ENCODE measurements at places on chromosomes 6 and 20.

DNA sequence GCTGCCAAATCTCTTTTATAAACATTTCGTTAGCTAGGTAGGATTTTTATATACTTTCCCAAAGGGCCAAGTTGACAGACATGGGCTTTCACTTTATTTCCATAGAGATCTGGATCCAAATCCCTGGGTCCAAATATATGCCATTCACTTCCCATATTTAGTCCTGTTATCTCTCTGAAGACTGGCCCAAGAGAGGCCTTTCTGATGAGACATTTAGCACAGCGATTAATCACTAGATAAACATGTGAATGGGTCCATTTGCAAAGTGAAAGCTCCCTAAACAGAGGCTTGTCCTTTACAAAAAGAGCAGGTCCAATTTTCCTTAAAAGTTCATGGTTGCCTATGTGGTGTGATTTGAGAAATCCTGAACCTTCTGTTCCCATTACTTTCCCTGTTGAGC lies 132.6 kb downstream of the TRMT11 start:
- no peak for DNase-seq

- no peak for DNase-seq
These were observed 254.4 kb upstream of the JAG1 start for GRCh38 chr20:10927936-10928840.

GRCh38 chr20:8002056-8002455 lies 17.5 kb downstream of the TMX4 start:
- no peak for DNase-seq

DNA sequence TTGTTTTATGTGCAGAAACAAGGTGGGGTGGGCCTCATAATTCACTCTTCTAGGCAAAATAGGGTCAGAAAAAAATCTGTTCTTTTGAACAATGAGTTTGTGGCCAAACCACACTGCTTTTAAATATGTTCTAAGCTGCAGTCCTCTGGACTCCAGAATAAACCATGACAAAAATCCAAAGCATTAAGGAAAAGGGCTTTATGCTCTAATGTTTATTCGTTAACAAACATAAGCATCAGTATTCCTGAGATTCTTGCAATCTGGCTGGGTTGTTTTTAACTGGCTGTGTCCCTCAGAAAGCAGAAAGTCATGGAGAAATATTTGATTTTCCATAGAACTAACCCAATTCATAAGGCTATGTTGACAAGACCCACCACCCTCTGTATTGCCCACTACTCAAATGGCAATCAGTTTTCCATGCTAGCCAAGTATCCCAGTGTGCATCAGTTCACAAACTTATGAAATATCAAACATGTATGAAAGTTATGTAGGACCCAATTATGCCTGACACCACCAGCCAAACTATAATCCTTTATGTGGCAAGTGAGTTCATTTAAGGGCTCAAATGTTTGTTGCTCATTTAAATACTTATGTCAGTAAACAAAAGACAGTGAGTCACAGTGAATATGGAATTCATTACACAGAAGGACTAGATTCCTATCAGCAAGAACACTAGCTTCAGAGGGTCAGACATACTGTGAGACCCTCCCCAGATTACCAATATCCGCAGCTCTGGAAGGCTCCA lies 45.1 kb downstream of the PKHD1 start:
- DNase-seq, result no peak

DNA sequence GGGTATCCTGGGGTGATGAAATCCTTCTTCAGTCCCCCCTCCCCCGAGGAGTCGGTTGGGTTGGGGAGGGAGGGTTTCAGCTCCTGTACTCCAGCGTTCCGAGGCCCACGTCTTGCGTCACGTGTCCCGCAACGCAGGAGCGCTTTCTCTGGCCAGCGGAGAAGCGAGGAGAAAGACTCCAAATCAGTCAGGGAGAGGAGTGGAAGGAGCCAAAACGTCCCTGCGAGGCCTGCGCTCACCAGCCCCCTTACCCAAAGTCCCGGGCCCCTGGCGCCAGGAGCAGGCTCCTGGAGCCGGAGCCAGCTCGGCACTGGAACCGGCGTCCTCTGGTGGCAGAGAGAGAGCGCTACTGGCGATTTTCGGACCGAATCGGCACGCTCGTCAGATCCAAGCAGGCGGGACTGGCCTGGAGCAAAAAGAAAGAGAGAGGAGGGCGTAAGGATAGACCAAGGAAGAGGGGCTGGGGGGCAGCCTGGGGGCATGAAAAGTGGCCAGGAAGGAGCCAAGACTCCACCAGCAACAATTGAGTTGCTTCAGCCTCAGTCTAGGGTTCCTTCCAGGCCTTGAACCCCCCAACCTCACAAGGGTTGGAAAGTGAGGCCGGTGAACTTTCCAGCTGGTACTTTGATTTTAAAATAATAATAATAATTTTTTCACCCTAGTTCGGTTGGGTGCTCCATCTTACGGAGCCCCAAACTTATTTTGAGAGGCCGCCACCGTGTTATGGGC lies at the start of gene GNAS:
Gene GNAS, plus strand, starts transcription at position 174 of the 729 bp plus-strand sequence.
- peak; percentile 76 for DNase-seq

GRCh38 chr6:7062451-7063162 lies 45.2 kb upstream of the RREB1 start:
- no peak for DNase-seq

GRCh38 chr20:21203088-21203656 lies 77.3 kb downstream of the KIZ start:
- no peak for DNase-seq

GRCh38 chr6:25883991-25884390 lies 9.9 kb upstream of the SLC17A3 start:
- DNase-seq, result no peak

All from BE2C (cell line).